ENCODE measurements at places on chromosomes 13 and 19.

DNA sequence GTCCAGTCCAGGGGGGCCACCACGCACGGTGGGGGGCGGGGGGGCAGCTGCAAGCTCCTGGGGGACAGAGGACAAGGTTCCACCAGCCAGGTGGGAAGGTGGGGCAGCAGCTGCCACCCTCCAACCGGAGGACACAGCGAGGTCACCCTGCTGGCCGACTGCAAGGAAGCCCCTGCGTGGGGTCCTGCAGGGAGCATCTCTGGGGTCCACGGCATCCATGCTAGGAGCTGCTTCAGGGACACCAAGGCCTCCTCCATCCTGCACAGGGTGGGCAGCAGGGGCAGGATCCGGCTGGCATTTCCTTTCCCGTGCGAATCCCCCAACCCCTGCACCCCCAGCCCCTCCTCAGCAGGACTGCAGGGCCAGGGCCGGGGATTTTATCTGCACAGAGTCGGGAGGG is 8.3 kb upstream of the KLF16 start:
- no peak for ATAC-seq

GRCh38 chr19:56109226-56109625 is 11.9 kb downstream of the ZNF787 start:
- no peak for ATAC-seq

DNA sequence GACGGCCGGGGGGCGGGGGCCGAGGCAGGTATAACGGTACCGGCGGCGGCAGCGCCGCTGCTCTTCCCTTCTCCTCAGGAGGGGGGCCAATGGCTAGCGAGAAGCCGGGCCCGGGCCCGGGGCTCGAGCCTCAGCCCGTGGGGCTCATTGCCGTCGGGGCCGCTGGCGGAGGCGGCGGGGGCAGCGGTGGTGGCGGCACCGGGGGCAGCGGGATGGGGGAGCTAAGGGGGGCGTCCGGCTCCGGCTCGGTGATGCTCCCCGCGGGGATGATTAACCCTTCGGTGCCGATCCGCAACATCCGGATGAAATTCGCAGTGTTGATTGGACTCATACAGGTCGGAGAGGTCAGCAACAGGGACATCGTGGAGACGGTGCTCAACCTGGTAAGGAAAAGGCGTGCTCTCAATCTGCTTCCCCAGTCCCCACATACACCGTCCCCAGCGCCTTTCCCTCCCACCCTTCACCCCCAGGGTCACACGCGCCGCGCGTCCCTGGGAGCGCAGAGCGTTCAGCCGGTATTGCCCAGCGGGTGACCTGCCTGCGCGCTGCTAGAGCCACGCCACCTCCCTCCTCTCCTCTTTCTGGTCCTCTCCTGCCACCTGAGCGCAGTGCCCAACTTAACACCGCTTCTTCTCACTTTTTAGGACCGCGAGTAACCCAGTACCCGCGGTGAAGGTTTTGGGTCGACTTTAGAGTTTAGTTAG is 814 bp downstream of the NBEA start:
- peak; percentile 25 for ATAC-seq

DNA sequence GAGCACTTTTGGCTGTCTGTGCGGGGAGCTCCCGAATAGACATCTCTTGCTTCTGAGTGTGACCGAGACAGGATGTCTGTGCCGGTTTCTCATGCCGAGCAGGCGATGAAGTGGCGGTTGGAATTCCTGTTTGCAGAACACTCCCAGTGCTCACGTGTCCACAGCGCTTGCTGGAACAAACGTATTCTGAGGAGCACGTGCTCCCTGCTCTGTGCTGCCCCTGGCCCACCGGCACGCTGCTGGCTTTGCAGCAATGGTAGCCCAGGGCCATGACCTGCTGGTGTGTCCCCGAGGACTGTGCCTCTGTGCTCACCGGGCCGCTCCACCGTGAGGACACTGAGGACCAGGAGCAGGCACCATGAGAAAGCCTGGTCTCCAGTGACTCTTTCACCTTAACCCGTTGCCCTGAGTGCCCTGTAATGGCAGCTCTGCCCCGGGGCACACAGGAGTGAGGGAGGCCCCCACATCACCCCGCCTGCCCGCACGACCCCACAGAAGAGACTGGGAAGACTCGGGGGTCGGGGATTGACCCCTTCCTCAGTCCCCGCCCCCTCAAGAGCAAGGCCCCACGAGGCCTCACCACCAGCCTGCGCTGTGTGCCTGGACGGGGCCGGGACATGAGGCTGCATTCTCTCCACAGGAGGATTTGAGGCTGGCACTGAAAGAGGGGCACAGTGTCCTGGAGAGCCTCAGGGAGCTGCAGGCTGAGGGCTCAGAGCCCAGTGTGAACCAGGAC is 40.0 kb upstream of the F7 start:
- ATAC-seq: no peak

- no peak for ATAC-seq
These were observed 215.1 kb downstream of the RBM26 start for GRCh38 chr13:79190932-79191331.

GRCh38 chr19:58351990-58352755 is 1.1 kb downstream of the A1BG start:
- ATAC-seq: no peak

GRCh38 chr13:24500977-24501376 is 11.6 kb downstream of the PARP4 start:
- peak; percentile 63 for ATAC-seq

DNA sequence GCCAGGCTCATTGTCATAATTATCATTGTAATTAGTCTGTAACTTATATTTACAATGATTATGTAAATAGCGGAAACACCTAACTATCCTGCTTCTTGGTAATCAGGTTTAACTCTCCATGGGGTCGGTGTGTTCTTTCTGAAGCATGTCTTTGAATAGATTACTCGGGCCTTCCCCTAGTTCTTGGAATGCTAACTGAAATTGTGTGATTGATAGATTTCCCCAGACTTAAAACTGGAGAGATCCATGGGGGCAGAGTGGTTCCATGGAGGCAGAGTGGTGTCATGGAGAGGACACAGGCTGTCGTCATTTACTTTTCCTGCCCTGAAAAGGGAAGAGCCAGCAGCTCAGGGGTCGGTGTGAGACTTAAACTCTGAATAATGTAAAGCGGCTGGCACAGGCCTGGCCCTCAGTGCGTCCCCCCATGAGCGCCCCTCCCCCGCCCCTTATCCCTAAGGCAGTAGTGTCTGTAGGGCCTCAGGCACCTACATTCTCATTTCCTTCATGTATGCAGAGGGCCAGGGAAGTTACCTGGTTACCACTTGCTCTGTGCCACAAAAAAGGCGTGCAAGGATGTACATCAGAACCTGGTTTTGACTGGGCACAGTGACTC is 225.1 kb downstream of the TM9SF2 start:
- ATAC-seq: no peak

- no peak for ATAC-seq
These were observed 1206.1 kb downstream of the EFNB2 start for GRCh38 chr13:105329359-105329758.

- ATAC-seq: peak; percentile 67
These were observed 9.0 kb downstream of the BLOC1S3 start for GRCh38 chr19:45187421-45188100.

- no peak for ATAC-seq
These were observed 72.1 kb downstream of the LHFPL6 start for GRCh38 chr13:39530916-39531315.

DNA sequence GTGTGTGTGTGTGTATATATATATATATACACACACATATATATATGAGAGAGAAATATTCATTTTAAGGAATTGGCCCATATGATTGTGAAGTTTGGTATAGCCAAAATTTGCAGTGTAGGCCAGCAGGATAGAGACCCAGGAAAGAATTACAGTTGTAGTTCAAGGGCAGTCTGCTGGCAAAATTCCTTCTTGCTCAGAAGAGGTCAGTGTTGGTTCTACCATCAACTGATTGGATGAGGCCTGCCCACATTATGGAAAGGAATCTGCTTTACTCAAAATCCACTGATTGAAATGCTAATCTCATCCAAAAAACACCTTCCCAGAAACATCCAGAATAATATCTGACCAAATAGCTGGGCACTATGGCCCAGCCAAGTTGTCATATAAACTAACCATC is 24.0 kb downstream of the RNF6 start:
- ATAC-seq: no peak

GRCh38 chr13:36715841-36716240 is 42.0 kb downstream of the SERTM1 start:
- no peak for ATAC-seq

DNA sequence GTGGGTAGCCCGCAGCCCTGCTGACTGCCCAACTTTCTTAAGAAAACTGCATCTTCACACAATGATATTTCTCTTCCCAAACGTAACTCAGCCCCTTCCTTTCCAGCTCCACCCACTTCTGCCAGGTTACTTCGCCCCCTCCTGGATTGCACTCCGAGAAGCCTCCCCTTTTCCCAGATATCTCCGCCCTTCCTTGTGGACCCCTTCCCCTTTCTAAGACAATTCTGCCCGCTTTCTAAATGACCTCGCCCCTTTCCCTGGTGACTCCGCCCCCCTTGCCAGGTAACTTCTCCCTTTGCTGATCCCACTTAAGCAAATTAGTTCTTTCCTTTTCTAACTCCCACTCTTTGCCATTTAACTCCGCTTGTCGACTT is 2.6 kb downstream of the VSIG10L start:
- ATAC-seq: peak; percentile 7

GRCh38 chr13:54999399-54999907 is 1970.8 kb downstream of the OLFM4 start:
- ATAC-seq: no peak

DNA sequence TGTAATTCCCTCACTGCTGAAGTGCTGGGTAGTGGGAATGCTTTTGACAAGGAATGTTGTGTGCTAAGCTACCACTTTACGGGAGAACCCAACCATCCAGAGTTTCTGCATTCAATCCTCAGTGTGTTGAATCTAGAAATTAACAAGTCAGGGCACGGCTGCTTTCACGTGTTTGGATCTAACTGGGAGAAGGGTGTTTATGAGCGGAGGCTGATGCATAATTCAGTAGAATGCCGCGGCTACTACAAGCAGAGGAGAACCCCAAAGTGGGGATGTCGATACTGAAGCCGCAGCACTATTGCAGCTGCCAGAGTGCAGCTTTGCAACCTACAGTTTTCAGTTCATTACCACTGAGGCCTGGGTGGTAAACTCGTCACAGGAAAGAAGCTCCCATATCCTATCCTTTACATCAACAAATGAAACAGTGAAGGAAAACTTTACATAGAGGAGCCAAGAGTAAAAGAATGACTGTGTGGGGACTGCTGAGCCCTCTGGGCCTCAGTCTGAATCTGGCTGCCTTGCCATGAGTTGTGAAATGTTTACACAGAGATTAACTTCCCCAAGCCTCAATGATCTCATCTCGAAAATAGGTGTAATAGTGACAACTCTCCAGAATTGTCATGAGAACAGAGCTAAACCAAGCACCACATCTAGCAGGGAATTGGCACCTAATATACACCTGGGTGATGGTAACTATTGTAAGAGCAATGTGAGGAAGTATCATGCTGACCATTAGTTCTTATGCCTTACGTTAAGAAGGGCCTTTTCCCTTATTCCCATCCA is 531.7 kb downstream of the MYO16 start:
- ATAC-seq: no peak

DNA sequence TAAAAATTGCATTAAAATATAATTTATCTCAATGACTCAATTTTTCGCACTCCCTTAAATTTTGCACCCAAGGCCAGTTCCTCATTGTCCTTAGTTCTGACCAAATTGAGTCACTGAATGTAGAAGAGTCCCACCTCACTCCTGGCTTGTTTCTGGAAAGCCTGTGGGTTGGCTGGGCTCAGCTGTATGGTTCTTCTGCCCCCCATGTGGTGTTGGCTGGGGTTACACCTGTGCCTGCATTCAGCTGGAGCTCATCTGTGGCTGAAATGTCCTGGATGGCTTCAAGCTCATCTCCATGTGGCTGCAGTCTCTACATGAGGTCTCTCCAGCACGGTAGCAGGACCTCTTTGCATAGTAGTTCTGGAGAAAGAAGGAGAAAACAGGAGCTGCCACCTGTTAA is 7.2 kb upstream of the IRGC start:
- no peak for ATAC-seq

- ATAC-seq: no peak
These were observed 39.5 kb downstream of the PCCA start for GRCh38 chr13:100128373-100128772.

GRCh38 chr19:40367577-40368434 is 19.3 kb downstream of the PLD3 start:
- no peak for ATAC-seq

GRCh38 chr13:30464496-30465342 is 1.0 kb downstream of the HMGB1 start:
- ATAC-seq: peak; percentile 24

DNA sequence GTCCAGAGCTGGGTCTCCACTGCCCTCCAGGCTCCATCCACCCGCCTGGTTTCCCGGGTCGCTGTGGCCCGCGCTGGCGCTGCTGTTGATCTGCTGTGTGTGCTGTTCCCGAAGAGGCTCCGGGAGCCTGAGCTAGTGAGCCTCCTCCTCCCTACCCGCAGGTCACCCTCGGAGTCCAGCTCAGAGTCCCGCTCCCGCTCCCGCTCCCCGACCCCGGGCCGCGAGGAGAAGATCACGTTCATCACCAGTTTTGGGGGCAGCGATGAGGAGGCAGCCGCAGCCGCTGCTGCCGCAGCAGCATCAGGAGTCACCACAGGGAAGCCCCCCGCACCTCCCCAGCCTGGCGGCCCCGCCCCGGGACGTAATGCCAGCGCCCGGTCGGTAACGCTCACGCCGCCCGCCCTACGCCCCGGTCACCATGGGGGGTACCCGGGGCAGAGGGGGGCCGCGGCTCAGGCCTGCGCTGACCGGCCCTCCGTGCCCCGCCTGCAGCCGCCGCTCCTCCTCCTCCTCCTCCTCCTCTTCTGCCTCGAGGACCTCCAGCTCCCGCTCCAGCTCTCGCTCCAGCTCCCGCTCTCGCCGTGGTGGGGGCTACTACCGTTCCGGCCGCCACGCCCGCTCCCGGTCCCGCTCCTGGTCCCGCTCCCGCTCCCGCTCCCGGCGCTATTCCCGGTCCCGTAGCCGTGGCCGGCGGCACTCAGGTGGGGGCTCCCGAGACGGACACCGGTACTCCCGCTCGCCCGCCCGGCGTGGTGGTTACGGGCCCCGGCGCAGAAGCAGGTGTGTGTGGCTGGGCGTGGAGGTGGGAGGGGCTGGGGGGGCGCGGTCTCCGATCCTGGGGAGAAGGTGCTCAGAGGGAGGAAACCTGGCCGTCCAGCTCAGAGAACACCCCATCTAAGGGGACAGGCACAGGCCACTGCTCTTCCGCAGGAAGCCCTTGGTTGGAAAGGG is 12.2 kb downstream of the ZNF296 start:
- ATAC-seq: no peak

- ATAC-seq: no peak
These were observed 9.7 kb downstream of the CCDC97 start for GRCh38 chr19:41319500-41320184.

GRCh38 chr19:1313695-1314613 is 28.3 kb downstream of the EFNA2 start:
- ATAC-seq: no peak

DNA sequence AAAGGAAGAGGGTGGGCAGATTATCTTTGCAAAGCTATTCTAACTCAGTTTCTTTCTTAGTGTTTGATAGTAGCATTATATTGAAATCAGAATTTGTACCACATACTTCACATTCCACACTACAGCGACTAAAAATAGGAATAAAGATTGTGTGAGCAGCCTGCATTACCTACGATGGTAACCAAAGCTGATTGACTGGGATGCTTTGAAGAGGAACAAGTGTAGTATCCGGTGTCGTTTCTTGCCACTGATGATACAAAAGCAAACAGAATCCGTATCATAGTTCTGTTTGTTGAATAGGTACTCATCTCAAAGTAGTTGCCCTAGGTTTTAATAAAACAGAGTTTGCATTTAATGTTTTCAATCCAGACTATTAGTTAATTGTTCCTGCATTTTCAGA is 51.2 kb downstream of the FLT3 start:
- peak; percentile 32 for ATAC-seq
